ENCODE measurements at places on chromosomes 5 and 9.

- DNase-seq, result no peak
Observed at GRCh38 chr5:82509762-82510161, 231.6 kb upstream of the RPS23 start.

DNA sequence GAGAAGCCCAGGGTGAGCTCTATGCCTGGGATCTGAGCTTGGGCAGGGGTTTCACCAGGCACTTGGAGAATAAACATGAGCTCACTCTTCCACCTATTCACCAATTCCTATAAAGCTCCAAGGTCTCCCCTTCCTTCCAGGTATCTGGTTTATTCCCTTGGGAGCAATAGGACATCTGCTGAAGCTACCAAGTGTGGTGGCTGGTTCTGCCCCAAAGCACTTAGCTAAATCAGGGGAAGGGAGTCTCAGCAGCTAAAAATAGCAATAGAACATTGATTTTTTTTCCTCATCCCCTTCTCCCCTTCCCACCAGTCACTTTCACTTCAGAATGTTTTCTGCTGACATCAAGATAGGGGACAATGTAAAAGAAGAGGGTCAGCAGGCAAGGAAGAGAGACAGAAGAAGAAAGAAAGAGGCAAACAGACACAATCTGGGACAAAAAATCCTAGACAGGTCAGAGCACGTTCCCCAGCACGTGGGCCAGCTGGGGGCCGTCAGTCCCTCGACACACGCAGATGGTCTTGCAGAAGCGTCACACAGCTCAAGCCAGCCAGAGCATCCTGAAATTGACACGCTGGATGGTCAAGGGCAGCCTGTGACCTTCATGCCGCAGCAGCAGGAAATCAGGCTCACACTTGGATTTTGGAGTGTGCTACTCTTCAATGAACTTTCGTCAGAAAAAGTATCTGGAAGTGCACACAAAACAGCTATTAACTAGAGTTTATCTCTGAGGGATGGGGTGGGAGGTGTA lies 176.0 kb downstream of the ZNF608 start:
- peak; percentile 41 for DNase-seq

DNA sequence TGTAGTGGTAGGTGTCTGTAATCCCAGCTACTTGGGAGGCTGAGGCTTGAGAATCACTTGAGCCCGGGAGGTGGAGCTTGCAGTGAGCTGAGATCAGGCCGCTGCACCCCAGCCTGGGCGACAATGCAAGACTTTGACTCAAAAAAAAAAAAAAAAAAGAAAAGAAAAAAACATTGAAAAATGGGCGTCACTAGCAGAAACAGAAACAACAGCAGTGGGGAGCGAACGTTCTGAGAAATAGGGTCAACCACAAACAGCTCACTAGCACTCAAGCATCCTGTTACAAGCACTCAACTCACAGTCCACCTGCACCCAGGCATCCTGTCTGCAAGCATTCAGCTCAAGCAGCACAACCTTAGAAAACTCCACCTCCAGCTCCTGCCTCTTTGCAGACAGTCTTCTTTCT lies 17.2 kb downstream of the TRIM14 start:
- DNase-seq, result no peak

DNA sequence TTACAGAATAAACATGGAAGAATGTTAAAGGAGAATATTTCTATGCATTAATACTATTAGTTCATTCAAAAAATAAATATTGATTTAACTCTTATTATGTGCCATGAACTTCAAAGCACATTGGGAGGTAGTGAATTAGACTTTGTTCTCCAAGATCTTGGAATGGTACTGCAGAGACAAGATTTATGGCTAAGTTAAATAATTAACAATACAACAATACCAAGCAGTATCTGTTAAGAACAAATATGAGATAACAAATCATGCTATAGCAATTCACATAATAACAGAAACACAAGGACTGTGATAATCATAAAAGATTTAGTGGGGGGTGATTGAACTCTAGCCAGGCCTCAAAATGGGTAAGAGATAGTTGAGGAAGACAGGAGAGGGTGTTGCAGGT lies 11.6 kb downstream of the NMUR2 start:
- DNase-seq, result no peak

- no peak for DNase-seq
Observed at GRCh38 chr5:109328626-109329025, 81.1 kb downstream of the PJA2 start.

DNA sequence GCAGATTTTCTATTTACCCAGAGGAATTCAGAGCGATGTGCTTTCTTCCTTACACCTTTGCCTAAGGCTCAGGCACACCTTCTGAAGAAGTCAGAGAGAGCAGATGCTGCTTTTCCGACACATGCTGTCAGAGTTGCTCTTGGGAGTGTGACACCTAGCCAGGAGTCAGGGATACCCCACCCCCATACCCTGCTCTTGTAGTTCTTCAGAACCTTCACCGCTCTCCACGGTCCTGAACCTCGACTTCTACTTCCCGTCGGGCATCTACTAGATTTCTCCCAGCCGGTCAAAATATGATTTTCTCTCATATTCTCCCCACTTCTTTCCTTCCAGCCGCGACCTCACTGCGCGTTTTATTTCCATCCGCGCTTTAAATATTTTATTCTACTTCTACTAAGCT lies 1.7 kb downstream of the GRIN3A start:
- no peak for DNase-seq

DNA sequence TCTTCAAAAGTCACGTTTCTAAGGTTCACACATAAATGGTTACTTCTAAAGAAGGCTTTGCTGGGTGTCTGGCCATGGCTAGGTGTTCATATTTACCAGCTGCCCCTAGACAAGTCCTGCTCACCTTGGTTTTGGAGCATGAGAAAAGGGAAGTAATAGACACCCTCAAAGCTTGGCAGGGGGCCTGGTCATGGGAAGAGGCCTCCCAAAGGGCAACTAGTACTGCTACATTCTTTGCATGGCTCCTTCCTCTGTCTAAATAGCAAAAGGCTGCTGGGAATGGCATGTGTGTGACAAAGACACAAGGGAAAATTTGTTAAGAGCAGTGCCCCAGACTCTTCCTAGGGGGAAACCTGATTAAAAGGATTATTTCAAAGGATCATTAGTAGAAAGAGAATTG lies 93.4 kb downstream of the NRG2 start:
- DNase-seq, result no peak

GRCh38 chr9:137453643-137454081 lies 5.5 kb downstream of the NSMF start:
- no peak for DNase-seq

DNA sequence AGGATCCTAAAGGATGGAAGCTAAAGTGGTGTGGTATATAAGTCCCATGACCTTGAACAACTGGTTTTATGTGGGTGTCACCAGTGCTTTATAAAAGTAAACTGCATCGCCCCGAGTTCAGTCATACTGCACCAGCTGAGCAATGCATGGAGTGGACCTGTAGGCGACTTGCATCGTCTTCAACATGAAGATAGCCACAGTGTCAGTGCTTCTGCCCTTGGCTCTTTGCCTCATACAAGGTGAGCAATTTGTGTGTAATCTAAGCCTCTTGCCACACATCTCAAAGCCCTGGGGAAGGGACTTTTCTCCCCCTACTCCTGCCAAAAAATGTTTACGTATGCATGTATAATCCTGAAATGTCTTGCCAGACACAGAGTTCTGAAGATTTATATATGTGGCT lies at the start of gene SPINK5:
Gene SPINK5, plus strand, starts transcription at position 120 of the 400 bp plus-strand sequence. Its CDS starts 65 bp downstream, at position 185.
- DNase-seq, result no peak

- DNase-seq, result no peak
Observed at GRCh38 chr5:162190-162564, 29.1 kb upstream of the LRRC14B start.

GRCh38 chr5:69416699-69417098 lies 1.8 kb downstream of the MARVELD2 start:
- no peak for DNase-seq

GRCh38 chr5:16903480-16904300 lies 32.4 kb downstream of the MYO10 start:
- no peak for DNase-seq

GRCh38 chr9:10946676-10947410 lies 334.0 kb upstream of the PTPRD start:
- DNase-seq, result no peak

All from NCI-H1694 (cell line).